Omental fat pad (tissue), 4 donors: ENCODE measurements at places on chromosomes 7 and 10. TPM values are rescaled to one million over a fixed set of nuclear protein-coding genes. Genes with fewer than 3 reads are reported as not detected.

The TAS2R41 gene
- not detected for total RNA-seq

The TMEM139 gene
- 3.8 TPM for total RNA-seq

The CYP51A1 gene
- total RNA-seq, result 22.2 TPM

The IL15RA gene
- total RNA-seq, result 18.7 TPM

The PNLIPRP1 gene
- total RNA-seq, result not detected

The LIPK gene
- not detected for total RNA-seq

The VIM gene
- total RNA-seq, result 4,672 TPM

DNA sequence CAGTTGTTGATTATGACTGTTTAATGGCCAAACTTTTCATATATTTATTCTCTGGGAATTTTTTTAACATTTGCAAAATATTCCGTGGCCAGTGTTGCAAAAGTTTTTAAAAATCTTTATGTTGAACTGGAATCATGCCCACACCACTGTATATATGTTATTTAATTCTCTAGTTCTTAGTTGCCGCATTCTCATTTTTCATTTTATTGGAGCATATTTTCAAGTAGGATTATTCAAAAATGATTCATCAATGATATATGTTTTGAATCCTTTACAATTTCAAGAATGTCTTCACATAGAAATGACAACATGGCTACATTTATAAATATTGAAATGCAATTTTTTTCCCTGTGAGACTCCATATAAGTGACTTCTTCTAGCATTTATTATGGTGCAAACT lies 188.6 kb upstream of the LRRTM3 start:
- no peak for DNase-seq

- no peak for DNase-seq
Observed at GRCh38 chr10:127338399-127339110, 142.2 kb upstream of the INSYN2A start.

DNA sequence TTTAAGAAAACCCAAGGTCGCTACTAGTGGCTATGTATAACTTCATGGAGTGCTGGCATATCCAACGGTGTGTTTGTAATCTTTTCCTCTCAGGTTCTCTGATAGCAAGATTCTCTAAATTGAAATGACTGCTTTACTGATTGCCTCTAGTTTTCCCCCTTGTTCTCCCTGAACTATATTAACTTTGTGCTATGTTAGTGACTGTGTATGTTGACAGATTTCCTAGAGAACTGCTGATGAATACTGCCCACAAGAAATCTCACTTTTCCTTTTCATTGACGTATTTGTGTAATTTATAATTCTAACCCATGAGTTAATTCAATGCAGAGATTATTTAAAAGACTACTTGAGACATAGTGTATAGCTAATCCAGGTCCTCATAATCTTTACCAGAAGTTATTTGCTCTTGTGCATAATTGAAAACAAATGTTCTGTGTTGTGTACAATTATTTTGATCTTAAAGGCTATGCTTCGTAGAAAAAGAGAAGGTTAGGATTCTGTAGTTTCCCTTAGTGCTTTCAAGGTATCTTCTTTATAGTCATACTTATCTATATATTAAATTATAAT lies 70.6 kb upstream of the GLCCI1 start:
- no peak for DNase-seq

GRCh38 chr7:129311429-129311828 lies 86.6 kb downstream of the AHCYL2 start:
- DNase-seq, result no peak

GRCh38 chr10:14050598-14050997 lies 280.1 kb downstream of the FRMD4A start:
- DNase-seq, result no peak

DNA sequence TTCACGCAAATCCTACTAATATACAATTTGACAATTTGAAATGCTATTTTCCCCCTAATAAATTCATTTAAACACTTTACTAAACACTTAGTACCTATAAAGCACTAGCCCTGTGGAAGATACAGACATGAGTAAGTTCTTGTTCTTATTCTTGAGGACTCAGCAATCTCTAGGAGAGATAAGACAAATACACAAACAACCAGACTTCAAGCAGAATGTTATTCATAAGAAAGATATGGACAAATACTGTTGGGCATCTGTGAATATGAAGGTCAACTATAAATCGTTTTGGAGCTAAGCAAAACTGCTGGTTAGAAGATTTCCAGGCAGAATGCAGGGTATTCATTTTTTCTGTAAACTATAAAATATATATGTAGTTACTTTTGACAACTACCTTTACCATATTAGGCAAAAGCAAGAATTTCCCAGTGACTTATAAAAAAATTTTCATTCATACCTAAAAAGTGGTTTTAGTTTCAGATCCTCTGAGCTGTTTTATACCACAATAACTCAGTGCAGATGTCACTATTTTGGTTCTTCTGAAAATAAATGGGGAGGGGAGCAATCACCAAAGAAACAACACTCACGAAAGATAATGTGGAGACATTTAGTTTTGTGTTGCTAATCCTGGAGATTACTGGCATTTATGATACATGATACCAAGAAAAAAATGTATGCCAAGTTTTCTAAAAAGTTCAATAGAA lies 3.8 kb downstream of the VPS41 start:
- no peak for DNase-seq

DNA sequence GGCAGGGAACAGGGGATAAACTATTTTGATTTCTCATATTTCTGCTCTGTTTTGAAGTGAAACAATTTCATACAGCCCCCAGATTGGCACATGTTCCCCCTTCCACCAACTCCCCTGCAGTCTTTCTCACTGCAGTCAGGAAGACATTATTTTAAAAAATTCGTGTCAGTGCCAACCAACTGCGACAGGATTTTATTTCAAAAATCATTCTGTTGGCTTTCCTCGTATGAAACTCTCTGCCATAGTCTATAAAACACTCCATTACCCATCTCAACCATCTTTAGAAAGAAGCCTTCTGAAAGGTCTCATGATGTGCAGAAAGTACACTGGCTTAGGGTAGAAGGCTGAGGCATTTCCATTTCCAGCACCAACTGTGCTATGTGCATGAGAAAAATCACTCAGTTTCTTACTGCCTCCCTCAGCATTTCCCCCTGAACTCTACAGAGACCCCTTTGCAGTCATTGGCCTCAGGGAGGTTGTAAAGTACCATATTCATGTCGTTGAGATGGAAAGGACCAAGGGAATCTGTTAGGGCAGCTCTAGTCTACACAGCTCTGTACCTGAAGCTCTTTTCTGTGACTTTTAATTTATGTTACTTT lies 46.9 kb downstream of the STEAP1B start:
- no peak for DNase-seq

GRCh38 chr10:79905322-79906314 lies 43.3 kb downstream of the SFTPD start:
- no peak for DNase-seq

DNA sequence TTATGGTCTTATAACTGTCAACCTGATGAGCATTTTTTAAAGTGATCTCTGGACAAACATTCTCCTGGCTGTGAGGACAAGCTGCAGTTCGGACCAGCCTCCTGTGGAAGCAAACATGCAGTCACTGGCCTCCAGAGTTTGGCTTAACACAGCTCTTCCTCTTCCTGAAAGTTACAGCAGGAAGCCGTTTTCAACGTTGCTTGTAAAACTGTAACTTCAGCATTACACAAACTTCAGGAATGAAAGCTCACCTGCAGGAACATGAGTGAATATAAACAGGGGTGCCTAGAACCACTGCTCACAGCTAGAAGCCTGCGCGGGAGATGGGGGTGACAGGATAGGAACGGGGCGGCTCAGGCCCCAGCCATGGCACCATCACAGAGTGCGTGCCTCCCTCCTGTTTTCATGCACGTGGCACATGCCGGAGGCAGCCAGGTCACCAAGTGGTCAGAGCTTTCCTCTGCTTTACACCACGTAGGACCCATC lies 292.9 kb upstream of the PITRM1 start:
- no peak for DNase-seq

DNA sequence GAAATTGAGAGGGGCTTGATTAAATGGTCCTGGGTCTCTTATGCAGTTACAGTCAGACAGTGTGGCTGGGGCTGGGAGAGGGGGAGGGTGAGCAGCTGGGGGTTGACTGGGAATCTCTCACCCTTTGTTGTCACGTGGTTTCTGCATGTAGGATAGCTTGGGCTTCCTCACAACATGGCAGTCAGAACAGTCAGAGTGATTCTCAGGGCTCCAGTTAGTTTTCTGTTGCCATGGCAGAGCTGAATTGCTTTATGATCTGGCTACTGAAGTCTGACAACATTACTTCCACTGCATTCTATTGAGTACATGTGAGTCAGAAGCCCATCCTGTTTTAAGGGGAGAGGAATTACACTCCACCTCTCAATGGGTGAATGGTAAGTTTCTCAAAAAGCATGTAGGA lies 102.7 kb downstream of the WDR11 start:
- DNase-seq, result no peak

GRCh38 chr10:21071001-21071673 lies 174.0 kb upstream of the NEBL start:
- DNase-seq, result no peak

GRCh38 chr10:117342641-117343040 lies 32.6 kb downstream of the PDZD8 start:
- DNase-seq, result no peak

DNA sequence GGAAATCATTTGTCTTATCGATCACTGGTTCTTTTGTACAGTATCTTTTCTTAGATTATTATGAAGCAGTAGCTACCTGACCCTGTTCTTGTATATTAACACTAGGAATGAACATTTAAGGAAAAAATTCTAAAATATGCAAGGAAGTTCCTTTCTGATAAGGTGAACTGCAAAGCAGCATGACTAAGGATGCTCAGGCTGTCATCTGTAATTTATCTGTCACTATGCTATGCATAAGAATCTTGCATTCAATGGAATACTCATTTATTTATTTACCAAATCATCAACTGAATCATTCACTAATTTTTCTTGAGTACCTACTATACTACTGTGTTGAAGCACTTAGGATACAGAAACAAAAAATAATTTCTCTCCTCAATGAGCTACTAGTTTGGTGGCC lies 5.8 kb downstream of the GSDME start:
- DNase-seq, result no peak

DNA sequence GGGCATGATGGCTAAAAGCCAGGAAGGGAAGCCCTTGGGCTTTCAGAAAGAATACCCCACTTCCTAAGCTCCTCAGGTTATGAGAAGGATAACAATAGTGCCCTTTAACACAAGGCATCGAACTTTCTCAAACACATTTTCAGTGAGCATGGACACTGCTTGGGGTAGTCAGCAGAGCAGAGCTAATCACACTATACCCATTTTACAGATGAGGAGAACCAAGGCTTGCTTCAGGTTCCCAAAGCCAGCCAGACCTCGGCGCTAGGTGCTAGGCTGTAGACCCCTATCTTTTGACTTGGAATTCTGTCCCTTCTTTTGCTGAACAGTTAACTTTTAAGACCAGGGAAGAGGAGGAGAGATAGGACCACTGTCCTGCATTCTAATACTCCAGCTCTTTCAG lies 1.8 kb downstream of the NEURL1 start:
- DNase-seq, result no peak

- no peak for DNase-seq
Observed at GRCh38 chr7:128167042-128167701, 73.9 kb upstream of the LEP start.
